Thymus (tissue), 14 donors: ENCODE measurements at places on chromosomes 6 and 20. TPM values are rescaled to one million over a fixed set of nuclear protein-coding genes. Genes with fewer than 3 reads are reported as not detected.

Gene PAK5
- total RNA-seq = 0.19 TPM

Gene MICA
- total RNA-seq = 5.6 TPM

Gene RNF144B
- 6.1 TPM for total RNA-seq

Gene ADAM33
- 0.90 TPM for total RNA-seq

DNA sequence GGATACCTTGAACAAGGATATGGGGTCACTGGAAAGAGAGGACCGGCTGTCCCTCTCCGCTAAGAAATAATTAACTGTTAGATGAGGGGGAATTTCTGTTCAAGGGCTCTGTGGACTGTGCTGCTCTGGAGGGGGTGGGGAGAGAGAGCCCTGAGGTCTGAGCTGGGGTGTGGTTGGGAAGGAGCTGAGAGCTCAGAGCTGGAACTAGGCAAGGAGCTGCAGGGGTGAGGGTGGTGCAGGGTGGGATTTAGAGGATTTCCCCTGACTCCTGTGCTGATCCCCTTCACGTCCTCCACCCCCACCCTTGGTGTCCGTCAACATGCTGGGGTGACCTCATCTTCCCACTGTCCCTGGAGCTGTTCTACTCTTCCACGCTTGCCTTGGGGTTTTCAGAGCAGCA is 52.5 kb downstream of the HLA-A start:
- no peak overlapping the region for H3K4me3 ChIP-seq
- H3K4me1 ChIP-seq = no peaks in the 10 kb centered on the region
- no peak overlapping the region for H3K27ac ChIP-seq
- no peak for DNase-seq

DNA sequence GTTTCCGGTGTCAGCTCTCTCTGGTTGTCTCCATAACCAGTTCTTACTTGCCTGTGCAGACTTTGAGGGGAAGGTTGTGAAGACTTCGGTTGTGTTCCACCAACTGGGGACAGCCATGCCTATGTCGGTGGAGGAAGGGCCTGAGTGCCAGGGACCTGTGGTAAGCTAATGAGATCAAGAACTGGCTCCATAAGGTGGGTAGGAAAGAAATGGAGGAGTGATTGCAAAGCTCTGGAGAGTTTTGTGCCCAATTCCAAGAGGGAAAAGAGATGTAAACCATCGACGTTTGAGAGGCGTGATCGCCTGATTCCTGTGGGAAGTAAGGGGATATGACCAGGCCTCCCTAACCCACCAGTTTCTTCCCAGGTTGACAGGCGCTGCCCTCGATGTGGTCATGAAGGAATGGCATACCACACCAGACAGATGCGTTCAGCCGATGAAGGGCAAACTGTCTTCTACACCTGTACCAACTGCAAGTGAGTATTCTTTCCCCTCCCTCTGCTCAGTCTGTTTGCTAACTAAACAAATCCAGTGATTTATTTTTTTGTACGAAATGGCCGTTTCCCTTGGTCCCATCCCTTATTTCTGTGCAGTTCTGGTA is 893 bp downstream of the POLR1H start:
- H3K36me3 ChIP-seq = no peaks in the 10 kb centered on the region
- peaks cover 24% of the 10 kb centered on the region for H3K4me1 ChIP-seq
- DNase-seq = no peak

DNA sequence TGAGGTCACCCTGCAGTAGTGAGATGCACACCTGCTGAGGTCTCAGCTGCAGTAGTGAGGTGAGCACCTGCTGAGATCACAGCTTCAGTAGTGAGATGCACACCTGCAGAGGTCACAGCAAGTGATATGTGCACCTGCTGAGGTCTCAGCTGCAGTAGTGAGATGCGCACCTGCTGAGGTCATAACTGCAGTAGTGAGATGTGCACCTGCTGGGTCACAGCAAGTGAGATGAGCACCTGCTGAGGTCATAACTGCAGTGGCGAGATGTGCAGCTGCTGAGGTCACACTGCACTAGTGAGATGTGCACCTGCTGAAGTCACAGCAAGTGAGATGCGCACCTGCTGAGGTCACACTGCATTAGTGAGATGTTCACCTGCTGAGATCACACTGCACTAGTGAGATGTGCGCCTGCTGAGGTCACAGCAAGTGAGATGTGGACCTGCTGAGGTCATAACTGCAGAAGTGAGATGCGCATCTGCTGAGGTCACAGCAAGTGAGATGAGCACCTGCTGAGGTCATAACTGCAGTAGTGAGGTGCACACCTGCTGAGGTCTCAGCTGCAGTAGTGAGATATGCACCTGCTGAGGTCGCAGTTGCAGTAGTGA is 20.8 kb downstream of the ZDHHC14 start:
- H3K27ac ChIP-seq = no peak overlapping the region
- no peaks in the 10 kb centered on the region for H3K27me3 ChIP-seq
- H3K4me1 ChIP-seq = no peaks in the 10 kb centered on the region
- DNase-seq = no peak
- H3K4me3 ChIP-seq = no peak overlapping the region

DNA sequence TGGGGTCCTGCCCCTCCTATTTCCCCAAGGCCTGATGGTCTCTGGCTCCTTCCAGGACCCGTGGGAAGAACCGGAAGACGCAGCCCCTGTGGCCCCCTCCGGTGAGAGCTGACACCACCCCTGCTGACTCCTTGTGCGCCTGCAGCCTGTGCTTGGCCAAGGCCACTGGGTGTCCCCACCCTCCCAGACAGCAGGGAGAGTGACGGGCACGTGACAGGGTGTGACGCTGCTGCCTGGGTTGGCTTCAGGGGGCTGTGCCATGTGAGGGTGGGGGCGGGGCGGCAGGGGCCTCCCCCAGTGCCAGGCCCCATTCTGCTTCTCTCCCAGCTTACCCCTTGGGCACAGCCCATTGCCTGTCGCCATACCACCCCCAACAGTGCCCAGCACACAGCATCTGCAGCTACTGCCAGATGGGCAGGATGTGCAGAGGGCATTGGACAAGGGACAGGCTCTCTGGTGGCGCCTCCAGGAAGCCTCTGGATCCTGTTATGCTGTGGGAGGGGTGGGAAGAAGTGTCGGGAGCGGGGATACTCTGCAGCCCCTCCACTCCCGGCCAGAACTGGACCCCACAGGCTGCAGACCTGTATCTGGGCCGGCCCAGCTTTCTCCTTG is 2.9 kb downstream of the BIRC7 start:
- DNase-seq = no peak
- no peaks in the 10 kb centered on the region for H3K36me3 ChIP-seq
- no peak overlapping the region for H3K4me3 ChIP-seq
- H3K27me3 ChIP-seq = no peaks in the 10 kb centered on the region
- H3K27ac ChIP-seq = no peak overlapping the region
- no peaks in the 10 kb centered on the region for H3K4me1 ChIP-seq

GRCh38 chr6:116064666-116065065 is 4.0 kb upstream of the FRK start:
- no peaks in the 10 kb centered on the region for H3K36me3 ChIP-seq
- no peak for DNase-seq
- no peaks in the 10 kb centered on the region for H3K27me3 ChIP-seq
- no peak overlapping the region for H3K4me3 ChIP-seq
- H3K27ac ChIP-seq = no peak overlapping the region
- H3K4me1 ChIP-seq = no peaks in the 10 kb centered on the region

GRCh38 chr6:37862992-37863391 is 43.5 kb downstream of the ZFAND3 start:
- DNase-seq = no peak
- no peaks in the 10 kb centered on the region for H3K27me3 ChIP-seq
- peaks cover 8% of the 10 kb centered on the region for H3K36me3 ChIP-seq
- peaks cover 17% of the 10 kb centered on the region for H3K4me1 ChIP-seq
- H3K4me3 ChIP-seq = no peak overlapping the region
